ENCODE measurements at places on chromosomes 5 and 9.

DNA sequence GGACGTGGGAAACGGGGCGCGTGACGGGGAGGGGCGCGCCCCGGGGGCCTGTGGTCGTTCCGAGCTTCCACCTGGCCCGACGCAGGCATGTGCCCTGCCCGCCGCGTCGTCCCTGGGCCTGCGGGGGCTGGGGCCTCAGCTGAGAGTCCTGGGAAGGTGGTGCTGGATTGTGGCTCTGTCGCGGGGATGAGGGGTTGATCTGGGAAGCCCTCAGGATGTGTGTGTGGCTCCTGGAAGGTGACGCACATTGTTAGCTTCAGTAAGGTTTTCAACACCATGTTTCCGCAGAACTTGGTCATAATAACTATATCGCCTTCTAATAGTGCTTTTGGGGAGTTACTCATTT, 589.1 kb downstream of the MTRR start:
- peak; percentile 56 for DNase-seq

- DNase-seq: no peak
Measured at GRCh38 chr9:117095081-117095480, 319.8 kb downstream of the ASTN2 start.

GRCh38 chr5:143395638-143396352, 7.7 kb downstream of the NR3C1 start:
- peak; percentile 39 for DNase-seq

GRCh38 chr5:174301848-174302625, 256.5 kb downstream of the NSG2 start:
- DNase-seq: no peak

DNA sequence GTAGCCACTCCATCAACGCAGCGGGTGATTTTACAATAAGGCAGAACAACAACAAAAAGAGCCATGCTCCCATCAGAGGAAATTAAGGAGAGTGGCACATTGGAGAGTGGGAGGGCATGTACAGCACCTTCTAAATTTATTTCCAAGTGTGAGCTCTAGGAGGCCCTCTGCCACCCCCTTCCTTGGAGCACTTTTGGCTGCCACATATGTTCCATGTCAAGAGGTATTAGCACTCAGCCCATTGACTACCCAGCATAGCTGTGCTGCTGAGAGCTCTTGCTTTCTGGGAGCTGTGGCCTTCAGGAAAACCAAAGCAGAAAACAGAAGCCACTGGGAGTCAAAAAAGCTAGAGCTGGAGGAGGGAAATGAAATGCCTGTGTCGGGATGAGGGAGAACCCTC, 200.2 kb upstream of the PANK3 start:
- no peak for DNase-seq

DNA sequence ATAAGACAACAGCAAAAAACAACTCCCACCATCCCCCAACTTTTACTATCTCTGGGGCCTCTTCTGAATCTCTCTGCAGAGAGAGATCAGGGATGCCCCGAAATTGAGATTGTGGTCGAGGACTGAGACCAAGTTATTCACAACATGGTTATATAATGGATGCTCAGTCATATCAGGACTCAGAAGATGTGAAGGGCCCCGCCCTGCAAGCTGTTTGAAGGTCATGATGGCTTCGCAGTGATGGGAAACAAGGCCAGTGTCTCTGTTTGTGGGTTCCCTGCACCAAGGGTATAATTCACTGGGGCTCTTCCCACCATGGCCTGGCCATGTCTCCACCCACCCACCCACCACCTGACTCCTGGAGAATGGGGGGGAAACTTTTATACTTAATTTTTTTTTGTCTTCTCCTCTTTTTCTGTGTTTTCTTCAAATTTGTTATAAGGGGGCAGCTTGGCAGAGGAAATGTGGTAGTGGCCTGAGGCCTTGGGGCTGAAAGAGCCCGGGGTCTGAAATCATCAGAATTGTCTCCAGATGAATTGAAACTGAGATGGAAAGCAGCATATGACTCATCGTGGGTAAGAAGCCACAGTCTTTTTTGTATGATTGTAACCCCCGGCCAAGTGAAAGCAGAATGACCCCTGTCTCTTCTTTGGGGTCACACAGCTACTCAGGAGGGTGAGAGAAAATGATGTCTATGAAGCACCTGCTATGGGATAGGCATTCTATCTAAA, 15.0 kb upstream of the TEX48 start:
- peak; percentile 82 for DNase-seq

DNA sequence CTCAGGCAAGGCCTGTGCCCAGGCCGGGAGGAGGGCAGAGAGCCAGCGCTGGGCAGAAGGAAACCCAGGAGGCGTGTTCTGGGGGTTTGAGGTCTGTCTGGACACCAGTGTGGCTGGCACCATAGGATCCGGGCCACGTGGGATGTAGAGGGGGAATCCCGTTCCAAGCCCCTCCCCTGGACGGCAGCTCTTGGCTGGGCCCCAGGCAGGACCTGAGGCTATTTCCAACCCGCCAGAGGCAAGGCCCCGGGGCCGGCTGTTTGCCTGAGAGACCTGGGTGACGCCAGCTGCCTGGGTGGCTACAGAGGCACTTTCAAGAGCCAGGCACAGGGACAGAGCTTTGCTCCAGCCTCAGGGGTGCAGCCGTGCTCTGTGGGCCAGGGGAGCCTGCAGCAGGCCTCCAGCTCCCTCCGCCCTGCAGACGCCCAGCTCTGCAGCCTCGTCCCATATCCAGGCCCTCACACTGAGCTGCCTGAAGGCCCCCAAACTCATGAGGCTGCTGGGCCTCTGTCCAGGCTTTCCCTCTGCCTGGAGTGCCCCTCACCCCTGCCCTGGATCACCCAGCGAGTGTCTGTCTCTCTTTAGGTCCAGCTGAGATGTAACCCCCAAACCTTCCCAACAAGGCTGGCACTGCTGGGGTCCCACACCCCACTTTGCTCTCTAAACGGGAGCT, 56.6 kb upstream of the EGFL7 start:
- no peak for DNase-seq

DNA sequence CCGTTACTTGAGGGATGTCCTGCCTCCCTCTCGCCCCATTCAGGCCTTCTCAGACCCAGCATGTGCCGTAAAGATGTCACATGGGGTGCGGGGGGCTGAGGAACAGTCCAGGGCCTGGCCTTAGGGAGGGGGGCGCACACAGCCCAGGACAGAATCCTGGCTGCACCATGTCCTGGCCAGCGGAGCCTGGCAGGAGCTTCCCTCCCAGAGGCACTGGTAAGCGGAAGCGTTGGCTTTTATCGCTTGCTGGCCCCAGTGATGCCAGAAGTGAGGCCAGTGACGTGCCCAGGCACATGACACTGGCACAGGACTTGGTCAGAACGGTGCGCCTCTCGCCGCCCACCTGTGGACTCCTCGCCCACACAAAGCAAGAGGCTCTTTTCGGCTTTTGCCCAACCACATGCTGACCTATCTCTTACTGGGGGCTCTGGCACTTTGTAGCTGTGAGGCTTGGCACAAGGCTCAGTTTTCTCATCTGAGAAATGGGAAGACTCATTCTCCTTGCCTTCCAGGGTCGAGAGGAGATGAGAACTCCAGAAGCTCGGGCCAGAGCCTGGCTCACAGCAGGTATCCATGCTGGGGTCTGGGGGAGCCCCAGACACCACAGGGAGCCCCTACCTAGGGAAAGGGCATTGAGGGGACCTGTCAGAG, 59.0 kb downstream of the LMX1B start:
- DNase-seq: no peak

GRCh38 chr9:89446961-89447310, 51.0 kb downstream of the SEMA4D start:
- no peak for DNase-seq

DNA sequence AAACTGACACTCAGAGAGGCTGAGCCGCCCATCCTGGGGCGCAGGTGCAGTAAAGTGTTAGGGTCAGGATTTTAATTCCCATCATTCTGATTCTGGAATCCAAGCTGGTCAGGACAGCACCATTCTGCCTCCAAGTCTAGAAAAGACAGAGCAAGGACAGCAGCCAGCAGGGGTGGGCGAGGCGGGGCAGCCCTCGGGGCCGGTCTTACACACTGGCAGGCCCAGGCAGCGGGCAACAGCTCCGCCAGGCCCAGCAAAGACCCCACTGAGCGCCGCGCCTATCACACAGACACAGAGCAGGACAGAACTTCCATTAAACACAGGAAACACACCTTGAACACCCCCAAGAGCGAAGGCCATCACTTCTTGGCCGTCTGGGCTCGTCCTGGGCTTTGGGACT, 66.5 kb upstream of the RXRA start:
- DNase-seq: no peak

Data from ELR (cell line).